Esophagus squamous epithelium (tissue), 5 donors: ENCODE measurements at places on chromosomes 2 and 18.
A peak's percentile ranks its signal among the peaks of the same experiment; 100 is the strongest.

DNA sequence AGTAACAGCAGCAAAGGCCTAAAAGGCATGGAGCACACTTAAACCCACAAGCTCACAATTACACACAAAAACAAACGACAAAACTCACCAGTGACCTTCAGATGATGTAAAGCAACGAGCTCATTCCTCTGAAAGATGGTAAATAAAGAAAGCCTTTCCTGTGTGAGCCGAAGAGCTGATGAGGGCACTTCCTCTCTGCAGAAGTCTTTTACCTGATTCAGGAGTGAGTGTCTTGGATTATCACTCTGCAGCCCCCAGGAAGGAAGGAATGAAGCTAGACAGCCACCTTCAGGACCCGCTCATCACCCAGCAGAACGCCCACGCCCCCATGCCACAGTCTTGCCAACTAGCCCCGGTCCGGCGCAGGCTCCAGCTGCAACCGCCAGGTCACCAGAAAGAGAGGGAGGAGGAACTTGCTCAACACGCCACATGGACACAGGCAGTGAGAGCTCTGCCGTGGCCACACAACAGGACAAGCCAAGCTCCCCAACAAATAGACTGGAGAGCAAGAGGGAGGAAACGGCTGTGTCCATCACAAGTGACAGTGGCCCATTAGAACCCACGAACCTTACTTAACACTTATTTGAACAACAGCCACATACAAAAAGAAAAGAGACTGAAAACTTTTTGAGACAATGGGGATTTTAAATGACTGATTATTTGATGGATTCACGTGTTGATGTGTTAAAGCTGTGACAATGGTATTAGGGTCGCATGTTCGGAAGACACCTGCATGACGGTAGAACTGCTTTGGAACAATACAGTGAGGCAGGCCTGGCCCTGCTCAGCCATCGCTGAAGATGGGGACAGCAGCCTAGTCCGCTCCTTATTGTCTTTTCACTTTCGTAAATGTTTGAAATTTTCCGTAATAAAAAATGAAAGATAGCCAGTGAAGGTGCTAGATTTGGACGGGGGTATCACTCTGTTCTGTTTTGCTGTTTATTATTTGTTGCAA, 127.3 kb downstream of the HDAC4 start:
- H3K4me3 ChIP-seq, result no peak overlapping the region
- H3K27me3 ChIP-seq, result no peaks in the 10 kb centered on the region
- H3K4me1 ChIP-seq, result peaks cover 29% of the 10 kb centered on the region
- no peak for DNase-seq

DNA sequence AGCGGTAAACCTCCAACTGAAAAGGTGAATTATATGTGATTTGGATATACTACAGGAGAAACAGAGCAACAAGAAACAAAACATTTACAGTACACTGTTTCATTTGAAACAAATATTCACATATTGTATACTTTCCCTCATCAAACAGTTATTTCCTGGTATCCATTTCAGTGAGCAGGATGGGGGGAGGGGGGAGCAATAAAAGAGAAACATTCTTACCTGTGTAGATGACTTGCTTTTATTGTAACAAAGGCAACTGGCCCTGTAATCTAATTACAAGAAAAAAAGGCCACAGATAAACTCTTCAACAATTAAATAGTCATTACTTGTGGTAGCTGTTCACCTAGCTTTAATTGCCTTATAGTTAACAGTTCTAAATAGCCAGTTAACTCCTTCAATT, 3.9 kb upstream of the PPP1CB start:
- no peak overlapping the region for H3K27ac ChIP-seq
- no peak for DNase-seq
- H3K36me3 ChIP-seq, result no peaks in the 10 kb centered on the region
- H3K4me1 ChIP-seq, result peaks cover 7% of the 10 kb centered on the region
- H3K27me3 ChIP-seq, result no peaks in the 10 kb centered on the region

- no peak overlapping the region for H3K4me3 ChIP-seq
- H3K27me3 ChIP-seq, result no peaks in the 10 kb centered on the region
- no peak overlapping the region for H3K27ac ChIP-seq
- no peak for DNase-seq
- H3K4me1 ChIP-seq, result no peaks in the 10 kb centered on the region
These were observed 462.7 kb downstream of the METTL4 start for GRCh38 chr18:2108591-2108990.

- H3K36me3 ChIP-seq, result no peaks in the 10 kb centered on the region
- H3K27me3 ChIP-seq, result no peaks in the 10 kb centered on the region
- DNase-seq, result no peak
- H3K4me3 ChIP-seq, result no peak overlapping the region
These were observed 17.2 kb downstream of the FHOD3 start for GRCh38 chr18:36314754-36315153.

DNA sequence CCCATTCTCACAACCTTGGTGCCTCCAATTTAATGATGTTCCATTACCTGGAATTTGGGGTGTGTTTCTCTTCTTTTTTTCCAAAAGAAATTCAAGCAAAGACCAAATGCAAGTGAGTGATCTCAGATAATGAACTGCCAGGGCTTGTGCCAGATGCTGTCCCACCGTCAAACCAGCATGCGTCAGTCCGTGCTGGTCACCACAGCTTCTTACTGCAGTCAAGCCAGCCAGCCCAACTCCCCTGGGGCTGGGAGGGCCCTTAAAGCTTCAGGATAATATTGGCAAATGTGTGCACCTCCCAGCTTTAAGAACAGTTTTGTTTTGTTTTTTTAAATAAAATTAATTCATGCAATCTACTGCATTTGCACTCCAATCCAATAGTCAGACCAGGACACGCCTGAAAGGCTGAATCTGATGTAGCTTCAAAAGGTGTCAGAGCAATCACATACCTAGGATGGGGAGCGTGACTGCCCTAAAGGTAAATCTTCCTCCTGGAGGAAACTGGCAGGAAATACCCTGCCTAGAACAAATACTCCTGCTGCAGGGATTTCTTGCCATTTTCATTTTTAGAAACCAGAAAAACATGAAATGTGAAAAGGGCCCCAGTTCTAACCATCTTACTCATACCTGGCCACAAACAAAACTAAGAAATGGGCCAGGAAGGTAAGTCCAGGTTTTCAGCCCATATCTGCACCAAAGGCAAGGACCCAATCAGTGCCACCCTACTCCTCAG, 26.8 kb upstream of the SP3 start:
- H3K36me3 ChIP-seq, result no peaks in the 10 kb centered on the region
- no peak overlapping the region for H3K4me3 ChIP-seq
- H3K27me3 ChIP-seq, result no peaks in the 10 kb centered on the region
- H3K27ac ChIP-seq, result peak overlapping the region; percentile 46
- H3K4me1 ChIP-seq, result peaks cover 60% of the 10 kb centered on the region

GRCh38 chr2:84782717-84783442, 98.0 kb downstream of the TRABD2A start:
- no peaks in the 10 kb centered on the region for H3K36me3 ChIP-seq
- H3K4me3 ChIP-seq, result no peak overlapping the region
- H3K4me1 ChIP-seq, result no peaks in the 10 kb centered on the region
- no peaks in the 10 kb centered on the region for H3K27me3 ChIP-seq
- H3K27ac ChIP-seq, result no peak overlapping the region

DNA sequence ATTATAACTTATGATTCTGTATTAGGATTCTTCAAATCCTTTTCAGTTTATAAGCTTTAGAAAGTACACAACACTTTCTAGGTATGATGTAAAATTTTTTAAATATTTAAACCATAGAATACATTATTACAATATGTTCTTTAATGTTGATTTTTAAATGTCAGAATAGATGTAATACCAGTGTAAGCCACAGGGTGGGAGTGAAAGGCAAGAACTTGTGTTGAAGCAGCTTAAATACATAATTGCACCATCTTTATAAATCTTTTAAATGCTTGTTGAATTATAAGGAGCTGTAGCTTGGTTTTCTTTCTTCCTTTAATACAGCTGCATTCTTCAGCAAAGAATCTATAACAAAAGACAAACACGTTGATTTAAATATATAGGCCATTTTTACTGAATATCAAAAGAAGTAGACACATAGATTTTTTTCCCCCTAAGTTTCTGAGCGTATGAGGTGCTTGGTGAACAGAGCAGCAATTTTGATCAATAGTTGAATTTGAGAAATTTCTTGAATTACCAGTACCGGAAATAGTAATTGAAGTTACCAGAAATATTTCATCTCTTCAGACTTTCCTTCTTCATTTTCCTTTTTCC, 63.0 kb downstream of the TANK start:
- DNase-seq, result no peak
- no peaks in the 10 kb centered on the region for H3K4me1 ChIP-seq
- no peak overlapping the region for H3K27ac ChIP-seq

GRCh38 chr2:107990718-107991117, 4.4 kb downstream of the SLC5A7 start:
- H3K4me3 ChIP-seq, result no peak overlapping the region
- H3K36me3 ChIP-seq, result no peaks in the 10 kb centered on the region
- no peak for DNase-seq
- H3K4me1 ChIP-seq, result no peaks in the 10 kb centered on the region
- peaks cover 8% of the 10 kb centered on the region for H3K27me3 ChIP-seq

DNA sequence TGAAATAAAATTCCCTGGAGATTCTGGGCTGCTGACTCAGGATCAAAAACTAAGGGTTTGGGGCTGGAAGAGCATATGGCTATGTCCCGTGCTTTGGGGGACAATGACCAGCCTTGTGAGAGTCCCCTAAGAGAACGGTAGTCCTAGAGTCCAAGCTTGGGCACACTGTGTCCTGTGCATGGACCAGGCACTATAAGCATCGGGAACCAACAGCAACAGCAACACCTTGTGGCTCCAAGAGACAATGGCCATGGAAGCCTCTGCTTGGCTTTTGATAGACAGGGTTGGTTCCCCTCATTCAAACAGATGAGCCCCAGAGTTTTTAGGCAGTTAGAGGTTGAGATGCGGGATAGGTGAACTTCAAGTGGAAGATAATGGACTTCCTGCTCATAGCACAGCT, 294.4 kb upstream of the CHAC2 start:
- no peaks in the 10 kb centered on the region for H3K4me1 ChIP-seq
- no peaks in the 10 kb centered on the region for H3K27me3 ChIP-seq
- no peak overlapping the region for H3K27ac ChIP-seq
- H3K36me3 ChIP-seq, result no peaks in the 10 kb centered on the region

DNA sequence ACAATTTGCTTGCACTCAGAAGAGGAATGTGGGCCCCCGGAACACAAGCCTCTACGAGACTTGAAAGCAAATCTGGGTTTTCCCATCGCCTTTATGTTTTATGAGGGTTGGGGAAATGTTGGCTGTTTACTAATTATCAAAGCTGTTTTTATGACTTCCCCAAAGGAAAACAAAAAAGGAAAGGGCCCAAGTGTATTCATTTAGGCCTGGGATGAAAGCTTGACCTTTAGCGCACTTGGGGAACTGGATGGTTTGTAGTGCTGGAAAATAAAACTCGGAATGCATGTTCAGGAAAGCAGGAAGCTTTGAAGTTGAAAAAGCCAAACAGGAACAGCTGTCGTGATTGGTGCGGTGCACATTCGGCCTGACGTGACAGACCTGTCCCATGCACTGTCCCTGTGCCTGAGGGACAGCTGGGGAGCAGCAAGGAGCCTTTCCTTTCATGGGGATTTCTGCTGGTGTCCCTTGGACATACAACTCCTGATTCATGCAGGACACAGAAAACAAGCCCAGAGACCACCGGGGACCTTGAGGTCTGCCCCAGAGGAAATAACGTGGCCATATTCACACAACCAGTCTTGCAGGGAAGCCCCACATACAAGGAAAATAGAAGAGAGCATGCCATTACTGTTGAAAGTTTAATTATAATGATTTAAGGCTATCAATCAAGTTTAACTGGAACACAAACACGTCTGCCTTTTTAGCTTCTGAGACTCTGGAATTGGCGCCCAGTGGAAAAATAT, 169.7 kb upstream of the APCDD1 start:
- no peak for DNase-seq
- H3K36me3 ChIP-seq, result no peaks in the 10 kb centered on the region
- H3K4me1 ChIP-seq, result peaks cover 20% of the 10 kb centered on the region
- no peaks in the 10 kb centered on the region for H3K27me3 ChIP-seq

DNA sequence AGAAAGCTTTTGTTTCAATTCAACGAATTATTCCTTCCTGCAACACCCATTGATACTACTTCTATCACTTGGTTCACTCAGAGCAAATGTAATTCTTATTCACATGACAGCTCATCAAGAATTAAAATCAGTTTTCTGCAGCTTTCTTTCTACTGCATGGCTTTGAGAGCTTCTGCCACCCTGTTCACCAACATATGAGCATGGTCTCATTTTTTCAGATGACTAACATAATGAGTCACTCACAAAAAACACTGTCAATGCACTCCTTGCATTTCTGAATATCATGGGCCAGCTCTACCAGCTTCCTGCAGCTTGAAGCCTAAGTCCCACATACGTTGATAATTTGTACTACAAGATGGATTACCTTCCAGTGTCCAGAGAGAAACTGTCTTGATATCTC, 342.9 kb downstream of the LRATD1 start:
- no peak overlapping the region for H3K27ac ChIP-seq
- DNase-seq, result no peak
- no peak overlapping the region for H3K4me3 ChIP-seq

DNA sequence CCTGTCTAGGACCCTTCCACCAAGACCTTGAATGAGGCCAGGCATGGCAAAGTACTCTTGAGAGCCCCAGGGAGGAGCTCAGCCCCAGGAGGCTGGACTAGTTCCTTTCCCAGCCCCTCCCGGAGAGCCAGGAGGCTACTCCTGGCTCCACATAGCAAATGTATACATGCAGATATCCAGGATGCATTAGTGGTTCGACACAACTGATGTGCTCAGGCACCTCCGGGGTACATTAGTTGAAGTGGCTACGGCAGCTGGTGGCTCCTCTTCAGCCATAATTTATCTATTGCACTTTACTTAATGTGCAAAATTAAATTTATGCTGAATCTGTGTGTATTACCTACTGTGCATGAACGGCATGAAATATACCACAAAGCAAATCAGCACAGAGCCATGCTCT, 182.8 kb upstream of the MEIS1 start:
- H3K27me3 ChIP-seq, result no peaks in the 10 kb centered on the region
- no peaks in the 10 kb centered on the region for H3K4me1 ChIP-seq
- H3K36me3 ChIP-seq, result no peaks in the 10 kb centered on the region
- DNase-seq, result no peak
- H3K27ac ChIP-seq, result no peak overlapping the region

- no peak overlapping the region for H3K27ac ChIP-seq
- no peaks in the 10 kb centered on the region for H3K4me1 ChIP-seq
- no peak for DNase-seq
- H3K4me3 ChIP-seq, result no peak overlapping the region
- no peaks in the 10 kb centered on the region for H3K27me3 ChIP-seq
- no peaks in the 10 kb centered on the region for H3K36me3 ChIP-seq
These were observed 268.4 kb upstream of the THSD7B start for GRCh38 chr2:136496966-136497365.

DNA sequence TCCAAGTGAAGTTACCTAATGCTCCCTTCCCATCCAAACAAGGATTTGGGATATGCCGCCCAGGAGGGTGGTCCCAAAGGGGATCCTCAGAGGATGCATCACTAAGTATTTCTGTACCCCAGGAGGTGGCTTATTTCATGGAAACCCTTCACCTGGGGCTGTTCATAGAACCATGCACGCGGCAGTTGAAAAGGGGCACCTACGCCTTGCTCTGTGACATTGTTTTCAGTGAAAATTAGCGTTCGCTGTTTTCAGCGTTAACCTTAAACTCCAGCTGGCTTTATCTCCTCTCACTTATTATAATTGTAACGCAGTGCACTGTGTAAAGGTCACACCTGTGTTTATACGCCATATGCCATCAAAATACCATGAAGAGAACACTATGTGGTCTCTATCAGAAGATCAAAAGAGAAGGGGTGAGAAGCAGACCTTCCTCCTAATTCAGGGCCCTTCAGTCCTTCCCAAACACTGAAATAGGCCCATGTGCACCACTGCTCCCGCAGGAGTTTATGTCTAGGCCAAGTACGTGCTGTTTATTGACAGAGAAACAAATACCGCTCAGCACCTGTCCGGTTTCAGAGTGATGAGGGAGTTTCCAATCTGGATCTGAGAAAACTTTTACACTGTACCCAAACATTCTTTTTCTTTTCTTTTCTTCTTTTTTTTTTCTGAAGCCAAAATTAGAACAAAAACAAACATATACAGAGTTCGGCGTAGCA, 162.1 kb downstream of the BCL2 start:
- no peak overlapping the region for H3K4me3 ChIP-seq
- DNase-seq, result no peak
- H3K36me3 ChIP-seq, result no peaks in the 10 kb centered on the region
